EH (cell line): ENCODE measurements at places on chromosomes 11 and 22.

- DNase-seq, result no peak
Observed at GRCh38 chr11:60948250-60948649, 3.7 kb downstream of the SLC15A3 start.

DNA sequence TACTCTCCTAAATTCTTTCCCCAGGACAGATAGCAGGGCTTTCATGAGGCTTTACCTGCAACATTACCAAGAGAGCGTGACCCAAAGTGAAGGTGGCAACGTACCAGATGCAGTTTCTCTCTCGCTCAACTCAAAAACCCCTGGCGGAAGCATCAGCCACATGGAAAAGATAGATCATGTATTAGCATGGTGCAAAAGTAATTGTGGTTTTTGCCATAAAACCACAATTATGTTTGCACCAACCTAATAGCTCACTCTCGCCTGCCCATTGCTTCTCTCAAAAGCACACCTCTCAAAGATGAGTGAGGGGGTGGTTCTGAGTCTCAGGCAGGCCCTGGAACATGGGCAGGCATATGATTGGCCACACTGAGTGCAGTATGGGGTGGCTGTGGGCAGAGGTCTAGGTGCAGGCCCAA lies 7.0 kb downstream of the MS4A6A start:
- DNase-seq, result no peak

DNA sequence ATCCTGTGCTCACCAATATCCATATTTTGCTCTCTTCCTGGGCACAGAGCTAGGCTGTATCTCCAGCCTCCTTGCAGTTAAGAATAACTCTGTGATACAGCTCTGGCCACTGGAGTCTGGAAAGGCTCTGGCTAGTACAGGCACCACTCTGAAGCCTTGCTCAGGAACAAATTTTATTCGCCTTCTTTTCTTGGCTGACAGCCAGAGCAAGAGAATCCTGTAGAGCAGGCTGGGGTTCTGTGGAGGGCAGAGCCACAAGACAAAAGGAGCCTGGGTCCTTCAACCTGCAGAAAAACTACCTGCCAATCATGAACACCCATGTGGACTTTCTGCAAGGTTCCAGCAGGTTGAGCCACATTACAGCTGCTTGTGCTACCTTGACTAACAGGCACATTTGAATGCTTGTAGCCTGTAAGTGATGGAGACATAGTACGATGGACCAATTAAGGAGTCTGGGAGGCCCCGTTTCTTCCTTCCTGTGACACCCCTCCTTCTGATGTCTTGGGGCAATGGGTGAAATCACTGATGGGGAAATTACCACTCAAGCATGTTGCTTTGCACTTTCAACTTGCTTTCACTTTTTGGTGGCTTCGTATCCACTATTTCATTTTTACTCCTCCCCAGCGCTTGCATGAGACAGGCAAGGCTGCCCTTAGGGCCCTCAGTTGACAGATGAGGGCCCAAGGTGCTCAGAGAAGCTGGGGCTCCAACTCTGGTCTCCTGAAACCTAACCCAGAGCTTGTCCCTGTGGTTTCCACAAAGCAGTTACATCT lies 267.2 kb upstream of the SYN3 start:
- no peak for DNase-seq

DNA sequence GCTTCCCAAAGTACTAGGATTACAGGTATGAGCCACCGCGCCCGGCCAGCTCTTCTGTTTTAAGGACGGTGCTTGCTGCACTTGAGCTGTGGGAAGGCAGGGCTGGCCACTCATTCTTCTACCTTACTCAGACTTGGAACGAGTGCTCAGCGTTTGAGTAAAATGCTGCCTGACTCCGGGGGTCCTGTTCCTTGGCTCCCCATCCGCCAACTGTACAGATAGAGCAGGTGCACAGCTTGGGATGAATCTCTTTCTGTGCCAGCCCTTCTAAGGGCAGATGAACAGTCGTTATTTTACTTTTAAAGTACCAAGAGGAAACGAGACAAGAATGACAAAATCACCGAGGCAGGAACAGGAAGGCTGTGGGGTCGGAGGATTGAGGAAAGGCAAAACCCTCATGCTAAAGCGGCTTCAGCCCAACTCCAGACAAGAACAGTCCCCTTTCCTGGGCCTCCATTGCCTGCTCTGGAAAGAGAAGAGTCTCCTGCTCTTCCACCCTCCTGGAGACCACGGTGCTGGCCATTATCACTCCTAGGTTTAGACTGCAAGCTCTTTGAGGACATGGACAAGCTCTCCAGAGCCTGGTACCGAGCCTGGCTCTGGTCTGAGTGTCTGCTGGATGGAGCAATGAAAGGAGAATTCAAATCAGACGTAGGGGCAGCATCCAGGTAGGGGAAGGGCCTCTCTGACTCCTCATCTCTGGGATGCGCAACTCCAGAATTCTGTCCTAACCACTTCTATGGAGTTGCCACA lies 1.1 kb upstream of the SUN2 start:
- DNase-seq, result no peak

GRCh38 chr22:49281467-49282340 lies 546.0 kb downstream of the BRD1 start:
- DNase-seq, result no peak

DNA sequence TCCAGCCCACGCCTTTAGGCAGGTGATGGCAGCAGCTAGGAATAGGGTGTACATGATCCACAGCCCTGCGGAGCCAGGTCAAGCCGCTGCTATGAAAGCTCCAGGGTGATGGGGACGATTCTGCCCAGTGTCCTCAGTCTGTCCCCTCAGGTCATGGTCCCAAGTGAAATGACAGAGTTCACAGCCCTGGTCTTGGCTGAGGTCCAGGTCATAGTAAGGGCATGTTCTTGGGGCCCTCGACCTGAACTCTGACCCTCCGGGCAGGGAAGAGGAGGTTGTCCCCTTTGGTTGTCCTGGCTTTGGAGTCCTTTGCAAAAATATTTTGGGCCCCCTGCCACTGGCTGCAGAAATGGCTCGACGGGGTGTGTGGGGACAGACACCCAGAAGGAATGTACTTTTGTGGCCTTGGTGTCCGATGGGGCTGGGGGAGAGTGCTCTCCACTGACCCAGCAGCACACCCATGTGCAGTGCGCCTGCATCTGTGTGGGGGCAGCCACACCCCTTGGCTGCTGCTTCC lies 7.3 kb downstream of the C22orf31 start:
- no peak for DNase-seq

GRCh38 chr11:93512949-93513667 lies 30.1 kb downstream of the SMCO4 start:
- no peak for DNase-seq

GRCh38 chr22:41976961-41977566 lies 7.8 kb downstream of the SEPTIN3 start:
- DNase-seq, result no peak

DNA sequence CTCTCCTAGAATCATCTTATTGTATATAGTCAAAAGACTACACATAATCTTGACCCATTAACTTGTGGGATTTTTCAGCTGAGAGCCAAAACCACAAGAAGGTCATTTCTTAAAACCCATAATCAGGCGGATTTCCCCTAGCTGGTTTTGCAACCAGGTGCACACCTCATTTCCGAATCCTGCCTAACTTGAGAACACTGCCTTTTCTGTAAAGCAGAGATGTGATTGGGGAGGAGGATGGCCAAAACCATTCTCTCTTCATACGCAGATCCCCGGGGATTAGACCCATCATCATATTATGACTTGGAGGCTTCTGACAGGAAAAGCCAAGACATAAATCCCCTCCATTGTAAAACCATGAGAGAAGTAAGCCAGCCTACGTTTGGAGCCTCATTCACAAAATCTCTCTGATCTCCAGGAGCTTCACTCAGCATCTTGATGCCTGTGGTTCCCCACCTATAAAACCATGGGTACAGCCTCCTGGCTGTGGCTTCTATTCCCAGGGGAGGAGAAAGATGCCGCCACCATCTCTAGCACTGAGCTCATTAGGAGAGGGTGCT lies 191.3 kb downstream of the KIF18A start:
- DNase-seq, result no peak

GRCh38 chr11:102647430-102647829 lies 22.3 kb upstream of the MMP20 start:
- DNase-seq, result no peak

GRCh38 chr11:45922425-45923082 lies at the start of gene LARGE2:
Gene LARGE2 (plus strand): TSS chr11:45922656. CDS start chr11:45922883, 227 bp downstream.
- no peak for DNase-seq

- DNase-seq, result peak; percentile 52
Observed at GRCh38 chr22:42174062-42174461, 43.5 kb upstream of the CYP2D6 start.

- peak; percentile 88 for DNase-seq
Observed at GRCh38 chr11:59787816-59788215, 22.8 kb downstream of the MRPL16 start.

- no peak for DNase-seq
Observed at GRCh38 chr11:16058671-16059070, 297.7 kb downstream of the SOX6 start.

DNA sequence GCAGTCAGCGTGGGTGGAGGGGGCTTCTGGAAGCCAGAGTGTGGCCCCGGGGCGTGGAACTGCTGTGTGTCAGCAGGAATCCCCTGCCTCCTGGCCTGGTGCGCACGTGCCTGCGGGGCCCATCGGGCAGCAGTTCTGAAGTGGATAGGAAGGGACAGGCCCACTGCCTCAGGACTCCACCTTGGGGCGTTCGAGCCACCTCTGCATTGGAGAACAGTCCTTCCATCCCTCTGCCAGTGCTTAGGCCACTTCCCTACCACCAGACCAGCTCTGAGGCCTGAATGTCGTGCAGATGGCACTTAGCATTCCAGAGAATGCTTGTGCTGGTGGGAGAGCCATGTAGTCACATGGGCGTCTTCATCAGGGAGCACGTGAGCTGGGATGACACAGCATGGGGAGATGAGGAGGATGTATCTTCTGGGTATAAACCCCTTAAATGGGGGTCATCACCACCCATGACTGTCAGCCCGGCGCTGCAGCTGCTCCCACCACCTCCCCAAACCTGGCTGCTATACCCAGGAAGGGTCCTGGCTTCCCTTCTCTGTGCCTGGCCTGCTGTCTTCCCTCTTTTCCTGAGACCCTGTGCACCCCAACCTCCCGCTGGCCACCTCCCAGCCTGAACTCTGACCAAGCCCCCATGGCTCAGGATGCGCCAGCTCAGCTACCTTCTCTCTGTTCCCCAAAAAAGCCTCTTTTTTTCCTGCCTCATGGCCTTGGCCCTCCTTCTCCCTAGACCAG lies 9.7 kb downstream of the INCENP start:
- DNase-seq, result no peak

GRCh38 chr22:17941471-17942406 lies 82.6 kb downstream of the MICAL3 start:
- DNase-seq, result no peak

DNA sequence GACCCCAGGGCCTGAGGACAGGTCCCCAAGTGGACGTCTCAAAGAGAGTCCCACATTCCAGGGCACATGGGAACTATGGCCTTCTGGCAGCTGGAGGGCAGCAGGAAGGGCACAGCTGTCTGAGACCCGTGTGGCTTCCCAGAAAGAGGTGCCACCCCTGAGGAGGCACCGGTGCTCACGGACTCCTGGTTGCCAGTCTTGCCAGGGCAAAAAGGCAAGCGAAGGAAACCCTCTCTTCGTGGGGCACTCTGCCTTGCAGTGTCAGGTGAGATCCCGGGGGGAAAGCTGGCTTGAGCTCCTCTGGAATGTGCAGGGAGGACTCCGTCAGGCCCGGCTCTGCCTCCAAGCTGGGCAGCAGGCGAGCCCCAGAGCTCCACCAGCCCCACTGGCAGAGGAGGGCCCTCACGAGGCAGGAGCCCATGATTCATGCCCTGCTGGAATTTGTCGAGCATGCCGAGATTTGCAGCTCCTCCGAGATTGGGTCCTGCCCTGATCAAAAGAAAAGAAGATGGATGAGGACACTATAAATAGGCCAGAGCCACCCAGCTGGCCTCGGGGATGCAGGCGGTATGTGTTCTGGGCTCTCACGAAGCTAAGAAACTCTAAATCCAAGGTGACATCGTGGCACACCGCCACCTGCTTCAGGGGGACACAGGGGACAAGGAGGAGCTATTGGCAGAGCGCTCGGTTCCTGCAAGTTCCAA lies 9.9 kb upstream of the CELSR1 start:
- DNase-seq, result peak; percentile 91

DNA sequence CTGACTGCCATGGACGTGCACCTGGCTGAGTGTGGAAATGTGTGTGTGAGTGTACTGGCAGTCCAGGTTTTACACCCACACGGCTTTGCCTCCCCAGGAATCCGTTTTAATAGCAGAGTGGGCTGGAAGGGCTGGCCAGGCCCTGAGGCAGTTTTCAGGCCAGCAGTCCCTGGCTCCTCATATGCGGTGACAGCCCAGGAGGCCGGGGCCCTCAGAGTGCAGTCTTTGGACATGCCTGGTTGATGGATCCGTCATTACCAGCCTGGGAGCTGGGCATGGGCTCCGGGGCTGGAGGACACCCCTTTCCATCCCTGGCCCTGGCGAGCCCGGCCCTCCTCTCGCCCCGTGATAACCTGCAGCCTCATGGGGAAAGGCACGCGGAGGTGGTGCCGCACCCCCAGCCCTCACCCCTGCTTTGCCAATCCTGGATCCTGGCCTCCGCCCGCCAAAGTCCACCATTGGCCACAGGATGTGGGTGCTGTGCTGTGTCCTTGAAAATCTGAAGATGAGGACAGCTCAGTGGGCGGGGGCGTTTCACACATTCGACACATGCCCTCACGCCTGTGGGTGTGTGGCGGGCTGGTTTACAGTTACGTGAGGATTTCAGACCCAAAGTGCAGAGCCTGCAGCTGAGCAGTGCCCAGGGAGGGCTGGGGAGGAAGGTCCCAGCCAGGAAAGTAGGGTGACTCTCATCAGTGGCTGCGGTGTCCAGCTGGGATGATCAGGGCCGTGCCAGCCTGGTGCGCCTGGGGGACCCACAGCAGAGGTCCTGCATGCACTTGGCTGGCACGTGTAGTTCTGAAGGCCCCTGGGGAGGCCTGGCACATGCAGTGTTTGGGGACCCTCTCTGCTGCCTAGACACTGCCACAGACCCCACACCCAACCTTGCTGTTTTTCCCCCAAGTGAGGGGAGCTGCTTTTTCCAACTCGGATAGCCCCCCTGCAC lies 55.1 kb downstream of the RTN4R start:
- DNase-seq, result no peak

DNA sequence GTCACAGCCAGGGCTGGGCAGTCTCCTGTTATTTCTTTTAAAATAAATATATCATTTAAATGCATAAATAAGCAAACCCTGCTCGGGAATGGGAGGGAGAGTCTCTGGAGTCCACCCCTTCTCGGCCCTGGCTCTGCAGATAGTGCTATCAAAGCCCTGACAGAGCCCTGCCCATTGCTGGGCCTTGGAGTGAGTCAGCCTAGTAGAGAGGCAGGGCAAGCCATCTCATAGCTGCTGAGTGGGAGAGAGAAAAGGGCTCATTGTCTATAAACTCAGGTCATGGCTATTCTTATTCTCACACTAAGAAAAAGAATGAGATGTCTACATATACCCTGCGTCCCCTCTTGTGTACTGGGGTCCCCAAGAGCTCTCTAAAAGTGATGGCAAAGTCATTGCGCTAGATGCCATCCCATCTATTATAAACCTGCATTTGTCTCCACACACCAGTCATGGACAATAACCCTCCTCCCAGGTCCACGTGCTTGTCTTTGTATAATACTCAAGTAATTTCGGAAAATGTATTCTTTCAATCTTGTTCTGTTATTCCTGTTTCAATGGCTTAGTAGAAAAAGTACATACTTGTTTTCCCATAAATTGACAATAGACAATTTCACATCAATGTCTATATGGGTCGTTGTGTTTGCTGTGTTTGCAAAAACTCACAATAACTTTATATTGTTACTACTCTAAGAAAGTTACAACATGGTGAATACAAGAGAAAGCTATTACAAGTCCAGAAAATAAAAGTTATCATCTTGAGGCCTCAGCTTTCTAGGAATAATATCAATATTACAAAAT lies 13.4 kb downstream of the OR51B4 start:
- peak; percentile 57 for DNase-seq

- DNase-seq, result no peak
Observed at GRCh38 chr22:32722441-32722840, 79.1 kb upstream of the TIMP3 start.
